ENCODE measurements at places on chromosomes 5 and 9.

DNA sequence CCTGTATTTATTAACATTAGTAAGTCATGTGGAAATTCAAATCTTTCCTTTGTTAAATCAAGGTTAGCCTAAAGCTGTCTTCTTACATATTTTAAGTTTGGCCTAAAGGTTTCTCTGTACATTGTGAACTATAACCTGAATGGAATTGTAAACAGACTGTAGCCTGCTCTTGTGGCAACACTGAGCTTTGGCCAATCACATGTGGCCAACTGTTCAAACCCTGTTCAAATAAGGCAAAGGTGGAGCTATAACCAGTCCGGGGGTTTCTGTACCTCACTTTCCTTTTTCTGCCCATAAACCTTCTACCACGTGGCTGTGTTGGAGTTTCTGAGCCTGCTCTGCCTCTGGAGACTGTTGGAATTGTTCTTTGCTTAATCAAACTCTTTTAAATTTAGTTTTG, 3.3 kb upstream of the HAPLN1 start:
- DNase-seq = no peak

- no peak for DNase-seq
Observed at GRCh38 chr5:14105718-14106410, 37.3 kb upstream of the TRIO start.

DNA sequence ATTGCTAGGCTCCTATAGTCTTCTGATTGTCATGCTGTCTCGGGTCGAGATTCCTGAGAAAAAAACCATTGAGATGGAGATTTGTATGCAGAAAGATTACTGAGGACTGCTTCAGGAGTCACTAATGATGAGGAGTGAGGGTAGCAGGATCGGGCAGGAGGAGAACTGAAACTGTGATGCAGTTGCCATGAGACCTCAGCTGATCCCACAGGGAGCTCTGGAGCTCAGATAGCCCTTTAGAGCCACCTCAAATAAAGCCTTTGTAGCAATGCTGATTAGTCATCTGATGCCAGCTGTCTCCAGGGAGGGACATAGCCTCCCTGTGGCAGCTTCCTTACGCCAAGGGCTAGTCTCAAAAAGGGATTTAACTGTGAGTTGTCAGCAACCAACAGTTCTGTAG, 256.9 kb downstream of the DMAC1 start:
- DNase-seq = no peak

- DNase-seq = no peak
Observed at GRCh38 chr5:31866166-31866565, 227.2 kb downstream of the PDZD2 start.

DNA sequence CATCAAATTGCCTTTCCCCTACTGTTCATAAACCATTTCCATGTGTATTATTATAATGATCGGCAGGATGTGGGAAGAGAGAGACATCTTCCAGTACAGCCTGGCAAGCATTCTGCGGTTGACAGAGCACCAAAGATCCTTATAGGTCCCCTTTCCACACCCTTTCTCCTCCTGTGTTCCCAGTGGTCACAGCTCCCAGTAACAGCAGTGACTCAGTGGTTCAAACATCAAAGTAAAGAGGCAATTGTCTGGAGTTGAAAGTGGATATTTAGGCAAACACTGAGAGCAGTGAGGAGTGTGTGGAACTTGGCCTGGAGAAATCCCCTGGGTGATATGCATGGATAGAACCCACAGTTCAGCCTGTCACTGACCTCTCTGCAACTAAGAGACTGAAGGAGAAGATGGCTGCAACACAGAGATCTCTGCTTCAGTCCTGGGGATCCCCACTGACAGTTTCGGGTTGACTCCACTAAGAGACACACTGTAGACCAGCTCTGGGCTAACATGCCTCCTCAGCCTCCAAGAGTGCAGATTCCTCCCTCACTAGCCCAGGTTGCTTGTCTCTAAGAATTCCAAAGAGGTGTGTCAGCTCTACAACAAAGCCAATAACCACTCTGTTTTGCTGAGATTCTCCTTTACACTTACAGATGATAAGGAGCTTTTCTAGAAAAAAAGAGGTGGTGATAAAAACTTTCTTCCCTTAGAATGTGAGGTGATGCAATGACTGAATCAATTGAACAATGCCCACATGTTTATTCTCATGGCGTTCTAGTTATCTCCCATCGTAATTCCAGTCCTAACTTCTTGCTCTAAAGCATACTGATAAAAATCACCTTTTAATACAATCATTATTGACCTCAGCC, 94.4 kb upstream of the IL6ST start:
- no peak for DNase-seq

DNA sequence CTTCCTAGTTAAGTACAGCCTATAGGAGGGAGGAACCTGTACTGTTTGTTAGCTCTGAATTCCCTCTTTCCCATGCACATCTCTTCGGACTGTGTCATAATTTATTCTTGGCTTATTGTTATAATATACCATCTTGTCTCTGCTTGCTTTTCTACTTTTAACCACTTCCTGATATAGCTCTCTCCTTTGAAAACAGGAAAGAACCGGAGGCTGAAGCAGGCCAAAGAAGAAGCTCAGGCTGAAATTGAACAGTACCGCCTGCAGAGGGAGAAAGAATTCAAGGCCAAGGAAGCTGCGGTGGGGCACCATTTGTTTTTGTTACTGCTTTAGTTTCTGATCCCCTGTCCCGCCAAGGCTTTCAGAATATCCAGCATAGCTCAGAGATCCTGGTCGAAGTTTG, 4.8 kb downstream of the ATP6V1G1 start:
- DNase-seq = no peak

DNA sequence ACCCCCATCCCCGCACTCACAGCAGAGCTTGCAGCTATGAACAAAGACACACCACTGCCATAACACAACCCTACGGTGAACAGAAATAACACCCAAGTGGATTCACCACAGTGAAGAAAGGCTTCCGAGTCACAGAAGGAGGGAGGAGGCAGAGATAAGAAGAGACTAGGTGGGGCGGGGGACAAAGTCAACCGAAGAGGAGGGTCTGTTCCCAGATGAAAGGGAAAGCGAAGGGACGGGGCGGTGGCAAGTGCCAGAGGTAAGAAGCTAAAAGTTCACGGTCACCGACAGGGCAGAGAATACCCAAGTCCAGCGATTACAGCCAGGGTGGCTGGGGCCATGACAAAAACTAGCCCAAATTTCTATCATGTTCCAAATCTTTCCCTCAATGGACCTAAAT, 21.0 kb downstream of the EPB41L4B start:
- DNase-seq = no peak

Data from activated CD8-positive, alpha-beta memory T cell treated with anti-CD3 and anti-CD28 coated beads for 1 hour (primary cell).